Germinal center (tissue), 1 donor: ENCODE measurements at places on chromosomes 5 and 9.

DNA sequence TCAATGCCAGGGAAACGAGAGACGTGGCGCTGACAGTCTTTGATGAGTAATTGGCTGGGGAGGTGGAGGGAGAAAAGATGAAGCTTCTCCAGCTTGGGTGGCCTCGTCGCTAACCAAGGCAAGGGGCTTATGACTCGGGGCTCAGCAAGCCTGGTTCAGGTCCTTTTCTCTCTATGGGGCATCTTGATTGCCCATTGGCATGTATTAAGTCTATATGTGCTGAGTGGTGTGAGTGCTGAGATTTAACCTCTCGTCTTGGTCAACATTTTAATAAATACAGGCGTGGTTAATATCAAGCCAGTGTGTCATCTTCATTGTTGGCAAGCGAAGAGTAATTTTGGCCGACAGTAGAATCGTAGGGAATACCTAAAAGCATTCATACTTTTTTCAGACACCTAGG is 85.9 kb downstream of the RAI14 start:
- no peak for DNase-seq

- no peak for DNase-seq
Measured at GRCh38 chr9:126173929-126174328, 152.7 kb upstream of the MVB12B start.

DNA sequence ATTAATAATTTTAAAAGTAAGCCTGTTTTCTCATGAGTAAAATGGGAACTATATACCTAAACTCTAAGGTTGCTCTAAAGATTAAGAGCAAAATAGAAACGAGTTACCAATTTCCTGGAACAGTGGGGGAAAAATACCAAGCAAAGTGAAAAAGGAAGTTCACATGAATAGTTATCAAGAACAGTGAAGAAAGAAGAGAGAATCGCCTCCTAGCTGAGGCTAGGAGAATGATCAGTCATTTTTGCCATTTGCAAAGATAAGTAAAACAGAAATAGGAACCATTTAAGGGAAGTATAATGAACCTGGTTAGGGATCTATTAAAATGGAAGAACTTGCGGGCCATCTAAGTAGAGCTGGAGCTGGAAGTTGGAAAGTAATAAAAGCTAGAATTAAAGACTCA is 50.7 kb downstream of the P4HA2 start:
- DNase-seq: peak; percentile 34

DNA sequence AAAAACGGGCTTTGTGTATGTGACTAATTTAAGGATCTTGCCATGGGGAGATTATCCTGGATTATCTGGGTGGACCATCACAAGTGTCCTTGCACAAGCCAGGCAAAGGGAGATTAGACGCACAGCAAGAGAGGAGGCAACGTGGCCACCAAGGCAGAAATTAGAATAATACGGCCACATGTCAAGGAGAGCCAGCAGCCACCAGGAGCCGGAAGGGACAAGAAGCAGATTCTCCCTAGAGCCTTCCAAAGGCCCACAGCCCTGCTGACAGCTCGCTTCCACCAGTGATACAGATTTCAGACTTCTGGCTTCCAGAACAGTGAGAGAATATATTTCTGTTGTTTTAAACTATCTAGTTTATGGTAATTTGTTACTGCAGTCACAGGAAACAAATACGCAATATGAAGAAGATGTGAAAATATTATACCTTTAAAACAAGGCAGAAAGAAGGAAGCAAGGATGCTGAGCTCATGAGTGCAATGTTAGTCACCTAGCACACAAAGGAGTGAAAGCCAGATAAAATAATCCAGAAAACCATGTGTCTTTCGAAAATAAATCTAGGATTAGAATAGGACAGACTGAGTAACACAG is 28.7 kb upstream of the F2RL1 start:
- DNase-seq: no peak

DNA sequence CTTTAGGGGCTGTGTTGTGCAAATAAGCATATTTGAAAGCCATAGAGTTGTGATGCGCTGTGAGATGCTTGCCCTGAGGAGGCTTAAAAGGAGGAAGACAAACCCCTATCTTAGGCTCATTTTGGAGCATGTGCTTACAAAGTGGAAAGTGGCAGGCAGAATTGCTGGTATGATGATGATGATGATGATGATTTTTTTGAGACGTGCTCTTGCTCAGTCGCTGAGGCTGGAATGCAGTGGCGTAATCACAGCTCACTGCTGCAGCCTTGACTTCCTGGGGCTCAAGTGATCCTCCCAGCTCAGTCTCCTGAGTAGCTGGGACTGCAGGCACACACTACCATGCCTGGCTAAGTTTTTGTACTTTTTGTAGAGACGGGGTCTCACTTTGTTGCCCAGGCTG is 1.7 kb downstream of the CNOT8 start:
- no peak for DNase-seq

DNA sequence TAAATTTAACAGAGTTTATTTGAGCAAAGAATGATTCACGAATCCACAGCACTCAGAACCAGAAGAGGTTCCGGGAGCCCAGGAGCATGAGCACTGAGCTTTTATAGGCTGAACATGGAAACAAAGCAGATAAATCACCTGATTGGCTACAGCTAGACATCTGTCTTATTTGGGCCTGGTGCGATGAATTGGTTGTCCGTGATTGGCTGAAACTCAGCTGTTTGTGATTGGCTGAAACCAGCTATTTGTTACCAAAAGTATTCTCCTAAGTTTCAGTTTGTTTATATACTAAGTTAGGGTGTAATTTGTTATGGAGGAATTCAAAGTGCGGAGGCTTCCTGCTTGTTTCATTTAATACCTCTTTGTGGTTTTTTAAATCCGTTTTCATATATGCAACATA is 15.8 kb upstream of the LCP2 start:
- DNase-seq: no peak

DNA sequence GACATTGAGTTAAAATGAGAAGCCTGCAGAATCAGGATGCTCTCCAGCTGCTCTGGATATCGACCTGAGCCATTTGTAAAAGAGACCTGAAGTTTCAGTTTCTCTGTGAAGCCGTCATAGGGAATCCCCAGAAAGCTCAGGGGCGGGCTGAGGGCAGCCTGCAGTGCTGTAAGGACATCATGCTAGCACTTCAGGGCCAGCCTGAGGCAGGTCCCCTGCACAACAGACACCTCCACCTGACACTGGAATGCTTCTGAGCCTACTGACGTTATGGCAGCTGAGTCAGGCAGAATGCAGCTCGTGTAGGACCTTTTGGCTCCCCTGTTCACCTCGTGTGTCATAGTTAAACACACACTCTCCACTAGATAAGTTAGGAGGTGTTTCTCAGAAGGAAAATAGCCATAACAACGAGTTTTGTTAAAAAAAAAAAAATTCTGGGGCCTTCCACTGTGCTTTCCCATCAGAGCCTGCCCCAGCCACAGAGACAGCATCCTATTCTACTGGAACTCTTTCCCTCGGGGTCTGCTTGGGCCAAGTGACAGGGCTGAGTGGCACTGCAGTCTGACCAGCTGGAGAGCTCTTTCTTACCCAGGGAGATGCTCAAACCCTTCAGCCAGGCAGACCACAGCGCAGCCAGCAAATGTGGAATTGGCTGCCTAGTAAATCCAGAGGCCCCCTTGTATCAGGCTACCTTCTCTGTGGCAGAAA is 354.9 kb downstream of the DIRAS2 start:
- no peak for DNase-seq

DNA sequence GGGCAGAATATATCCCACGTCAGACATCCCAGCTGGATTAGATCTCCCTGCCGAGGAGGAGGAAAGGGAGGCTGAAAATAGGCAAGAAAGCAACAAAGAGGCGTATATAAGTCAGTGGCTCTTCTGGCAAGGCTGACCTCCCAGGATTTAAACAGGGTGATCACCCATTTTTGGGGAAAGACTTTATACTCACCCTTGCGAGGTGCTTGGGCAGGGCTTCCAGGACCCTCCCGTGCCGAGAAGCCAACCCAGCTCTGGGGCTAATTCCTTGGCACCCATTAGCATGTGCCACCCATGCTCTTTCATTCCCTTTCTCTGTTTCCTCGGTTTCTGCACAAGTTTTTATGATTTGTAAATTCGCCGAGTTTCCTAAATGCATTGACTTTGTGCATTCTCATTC is 230.2 kb upstream of the IRX2 start:
- no peak for DNase-seq

- DNase-seq: no peak
Measured at GRCh38 chr5:123119334-123119986, 30.4 kb downstream of the PRDM6 start.

- no peak for DNase-seq
Measured at GRCh38 chr9:104009826-104010225, 84.3 kb upstream of the SMC2 start.
